ENCODE measurements at places on chromosomes 12 and 14.

GRCh38 chr14:89720741-89721729 is 233.5 kb downstream of the EFCAB11 start:
- DNase-seq = no peak

GRCh38 chr12:24705741-24706358 is 243.1 kb downstream of the BCAT1 start:
- no peak for DNase-seq

DNA sequence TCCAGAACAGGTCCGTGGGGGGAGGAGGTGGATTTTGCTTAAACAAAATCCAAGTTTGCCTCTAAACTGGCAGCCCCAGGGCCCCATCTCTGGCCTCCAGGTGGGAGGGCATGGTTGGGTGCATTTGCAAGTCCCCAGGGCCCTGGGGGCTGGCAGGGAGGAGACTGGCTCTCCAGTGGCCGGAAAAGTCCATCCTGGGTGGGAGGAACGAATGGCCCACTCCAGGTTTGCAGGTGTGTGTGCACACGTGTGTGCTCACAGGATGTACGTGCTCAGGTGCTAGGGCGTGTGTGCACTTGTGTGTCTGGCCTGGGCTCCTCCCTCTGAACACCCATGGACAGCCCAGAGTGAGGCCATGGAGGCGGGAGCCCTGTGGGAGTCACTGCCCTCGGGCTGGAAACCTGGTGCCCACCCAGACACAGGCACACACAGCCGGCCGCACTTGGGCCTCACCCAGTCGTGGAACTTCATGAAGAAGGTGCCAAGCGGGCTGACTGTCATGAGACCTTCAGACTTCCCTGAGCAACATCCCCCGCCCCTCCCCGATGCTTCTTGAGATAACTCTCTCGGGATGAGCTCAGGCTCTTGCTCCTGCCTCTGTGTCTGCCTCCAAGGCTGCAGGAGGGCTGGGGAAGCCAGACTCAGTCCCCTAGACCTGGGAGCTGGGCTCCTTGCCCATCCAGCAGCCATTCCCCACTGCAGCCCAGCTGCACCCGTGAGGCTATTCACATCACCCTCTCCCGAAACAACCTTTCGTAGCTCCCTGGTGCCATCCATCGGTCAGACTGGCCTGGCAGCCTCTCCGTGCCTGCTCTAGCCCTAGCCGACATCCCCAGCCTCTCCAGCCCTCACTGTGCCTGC is 9.4 kb downstream of the AHNAK2 start:
- no peak for DNase-seq

- peak; percentile 85 for DNase-seq
Observed at GRCh38 chr14:73662487-73662943, 17.7 kb downstream of the DNAL1 start.

- DNase-seq = no peak
Observed at GRCh38 chr12:27552235-27552634, 28.2 kb downstream of the PPFIBP1 start.

GRCh38 chr14:29654901-29655550 is 272.6 kb downstream of the PRKD1 start:
- DNase-seq = no peak

DNA sequence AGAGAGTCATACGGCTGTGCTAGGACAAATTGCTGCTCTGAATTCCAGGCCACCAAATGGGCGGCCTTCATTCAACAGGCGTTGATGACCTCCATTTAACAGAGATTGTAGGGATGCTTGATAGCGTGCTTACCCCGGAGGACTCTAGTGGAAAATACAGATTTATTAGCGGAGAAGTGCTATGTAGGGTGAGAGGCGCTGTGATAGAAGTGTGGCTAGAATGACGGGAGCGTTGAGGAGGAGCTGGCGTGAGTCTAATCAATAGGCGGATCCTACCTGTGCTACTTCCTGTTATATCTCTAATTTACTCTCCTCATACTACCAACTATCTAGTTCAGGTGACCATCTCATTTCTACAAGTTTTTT is 668 bp downstream of the MRPS35 start:
- peak; percentile 4 for DNase-seq

- no peak for DNase-seq
Observed at GRCh38 chr12:1047898-1048660, 57.1 kb downstream of the ERC1 start.

DNA sequence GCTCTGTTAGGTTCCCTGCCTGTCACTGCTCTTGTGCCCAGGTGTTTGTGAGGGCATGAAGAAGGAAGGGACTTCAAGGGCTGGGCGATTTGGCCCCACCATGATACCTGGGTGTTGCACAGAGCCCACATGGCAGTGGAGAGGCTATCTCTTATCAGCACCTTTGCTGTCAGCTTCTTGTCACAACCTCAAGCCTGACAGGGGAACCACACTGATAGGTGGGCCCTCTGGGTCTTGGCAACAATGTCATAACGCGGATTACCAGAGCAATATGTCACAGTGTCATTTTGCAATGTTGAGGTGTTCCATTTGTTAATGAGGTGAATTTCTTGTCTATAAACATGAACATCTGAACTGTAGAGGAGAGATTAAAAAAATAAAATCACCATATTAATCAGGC is 22.9 kb upstream of the CACNA1C start:
- DNase-seq = no peak

GRCh38 chr12:27119797-27120196 is 37.4 kb upstream of the C12orf71 start:
- DNase-seq = no peak

- no peak for DNase-seq
Observed at GRCh38 chr14:101464984-101465794, 96.1 kb upstream of the DIO3 start.

- no peak for DNase-seq
Observed at GRCh38 chr12:108365324-108365723, 26.2 kb upstream of the CMKLR1 start.

DNA sequence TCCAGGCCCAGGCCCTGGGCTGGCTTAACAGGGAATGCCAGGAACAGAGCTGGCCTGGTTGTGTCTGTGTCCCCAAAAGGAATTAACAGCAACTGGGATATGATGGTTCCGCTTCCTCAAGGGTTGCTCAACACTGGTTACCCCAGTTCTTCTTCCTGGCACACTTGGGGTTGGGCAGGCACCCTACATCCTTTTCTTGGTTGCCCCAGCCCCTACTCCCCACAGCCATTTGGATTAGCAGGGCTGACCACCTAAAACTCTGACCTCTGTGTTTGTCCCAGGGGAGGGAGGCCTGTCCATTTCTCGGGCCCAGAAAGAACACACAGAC is 30.8 kb downstream of the NCKAP5L start:
- DNase-seq = no peak

GRCh38 chr12:96980991-96981414 is 73.9 kb downstream of the NEDD1 start:
- DNase-seq = peak; percentile 60

- no peak for DNase-seq
Observed at GRCh38 chr12:119369907-119370546, 35.5 kb downstream of the CCDC60 start.

- DNase-seq = no peak
Observed at GRCh38 chr14:76834241-76834661, 8.0 kb downstream of the LRRC74A start.

DNA sequence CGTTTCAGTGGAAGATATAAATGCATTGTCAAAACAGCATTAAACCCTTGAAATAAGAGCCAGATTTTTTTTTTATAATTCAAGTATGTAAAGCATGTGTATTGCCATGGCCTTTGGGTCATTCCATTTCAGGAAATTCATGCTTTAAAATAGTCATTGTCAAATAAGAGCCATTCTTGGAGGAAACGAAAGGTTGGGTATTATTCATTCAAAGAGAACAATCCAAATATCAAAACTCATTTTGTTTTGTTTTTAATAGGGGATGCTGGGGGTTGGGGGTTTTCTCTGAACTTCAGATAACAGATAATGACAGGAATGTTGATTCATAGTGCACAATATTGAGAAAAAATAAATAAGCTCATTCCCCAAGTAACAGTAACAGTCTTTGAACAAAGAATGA is 174.4 kb upstream of the NUDT4 start:
- no peak for DNase-seq

DNA sequence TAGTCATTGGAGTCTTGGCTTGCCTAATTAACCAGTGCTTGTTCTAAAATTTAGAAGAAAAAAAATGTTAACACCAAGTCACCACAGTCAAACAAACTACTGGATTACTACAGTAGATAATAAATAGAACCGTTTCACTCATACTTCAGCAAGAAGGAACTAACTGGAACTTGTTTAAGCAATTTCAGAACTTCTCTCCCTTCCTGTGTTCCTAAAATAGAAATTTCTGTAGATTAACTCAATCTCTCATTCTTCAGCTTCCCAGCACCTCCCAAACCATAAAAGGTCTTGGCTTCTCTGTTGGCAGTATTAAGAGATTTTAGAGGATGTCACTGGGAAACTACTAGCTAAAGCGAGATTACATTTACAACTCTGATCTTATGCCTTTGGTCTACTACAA is 18.6 kb downstream of the GNS start:
- no peak for DNase-seq

DNA sequence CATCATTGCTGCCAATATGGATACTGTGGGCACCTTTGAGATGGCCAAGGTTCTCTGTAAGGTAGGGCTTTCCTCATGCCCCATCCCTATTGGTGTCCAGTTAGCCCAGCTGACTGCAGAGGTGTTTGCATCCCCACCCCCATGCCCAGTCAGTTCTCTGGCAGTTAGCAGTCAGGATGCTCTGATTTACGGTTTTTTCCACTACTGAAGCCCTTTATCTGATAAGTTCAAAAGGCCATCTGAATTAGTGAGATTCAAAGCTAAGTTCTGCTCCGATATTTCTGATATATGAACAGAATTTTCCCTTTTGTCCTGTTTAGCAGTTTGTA is 773 bp downstream of the GMPR2 start:
- no peak for DNase-seq

DNA sequence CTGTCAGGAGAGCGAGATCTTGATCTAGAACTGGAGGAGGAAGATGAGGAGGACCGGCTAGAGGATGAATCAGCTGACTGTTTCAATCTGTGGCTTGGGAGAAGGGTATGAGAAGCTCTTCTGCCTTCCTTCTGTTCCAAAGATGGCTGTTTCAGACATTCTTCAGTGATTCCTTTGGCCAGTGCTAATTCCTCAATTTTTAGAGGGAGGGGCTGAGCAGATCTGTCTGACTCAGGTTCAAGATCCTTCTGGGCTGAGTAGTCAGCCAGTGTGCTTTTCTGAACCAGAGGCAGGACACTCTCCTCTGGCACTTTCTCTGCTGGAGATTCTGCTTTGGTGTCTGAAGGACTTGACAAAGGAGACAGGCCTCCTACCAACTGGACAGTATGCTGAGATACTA is 15.2 kb downstream of the ACIN1 start:
- peak; percentile 46 for DNase-seq

GRCh38 chr12:120689397-120690082 is 2.6 kb downstream of the MLEC start:
- DNase-seq = no peak

DNA sequence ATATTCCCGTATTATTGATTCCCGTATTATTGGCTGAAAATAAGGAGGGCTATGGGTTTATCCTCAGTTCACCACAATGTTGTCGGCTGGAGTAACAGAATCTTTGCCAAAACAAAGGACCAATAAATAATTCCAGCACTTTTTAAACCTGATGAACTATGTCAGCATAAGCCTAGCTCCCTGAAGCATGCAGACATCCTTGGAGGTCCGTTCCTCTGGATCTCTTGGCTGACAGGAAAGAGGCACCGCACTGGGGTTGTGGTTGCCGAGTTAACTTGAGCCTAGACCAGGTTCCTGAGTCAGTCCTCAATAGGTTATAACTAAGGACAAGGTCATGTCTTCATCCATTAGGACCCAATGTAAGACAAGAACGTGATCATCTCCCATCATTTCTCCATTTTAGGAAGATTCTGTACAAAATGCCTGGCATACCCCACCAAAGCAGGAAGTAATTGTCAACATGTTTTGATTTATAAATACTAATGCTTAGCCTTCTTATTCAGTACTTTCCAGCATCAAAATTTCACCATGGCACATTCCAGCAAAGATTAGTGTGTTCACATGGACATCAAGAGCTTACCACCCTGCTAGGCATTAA is 36.6 kb downstream of the NID2 start:
- no peak for DNase-seq

DNA sequence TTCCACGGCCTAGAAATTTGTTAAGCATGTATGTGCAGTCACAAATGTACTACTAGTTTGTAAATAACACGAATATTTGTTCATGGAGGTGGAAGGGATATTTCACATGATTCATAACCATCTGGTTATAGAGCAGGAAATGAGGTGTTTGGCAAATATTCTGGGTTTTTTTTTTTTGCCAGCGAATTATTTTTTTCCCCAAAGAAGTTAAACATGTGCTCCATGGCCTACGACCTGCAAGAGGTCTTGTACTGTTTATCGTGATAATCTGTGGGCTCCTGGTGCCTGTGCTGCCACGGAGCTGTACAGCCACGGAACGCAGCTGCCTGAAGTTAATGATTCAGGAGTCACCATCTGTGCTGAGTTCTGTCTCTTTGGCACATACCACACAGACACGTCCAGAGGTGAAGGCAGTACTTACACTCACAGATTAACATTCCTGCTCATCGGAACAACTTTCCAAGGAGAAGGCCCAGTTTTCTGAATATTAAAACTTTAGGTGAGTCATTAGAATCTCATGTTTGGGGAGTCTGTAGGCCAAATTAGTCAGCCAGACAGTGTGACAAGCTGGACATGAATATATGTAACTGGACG is 156.3 kb downstream of the TMX1 start:
- DNase-seq = peak; percentile 96

DNA sequence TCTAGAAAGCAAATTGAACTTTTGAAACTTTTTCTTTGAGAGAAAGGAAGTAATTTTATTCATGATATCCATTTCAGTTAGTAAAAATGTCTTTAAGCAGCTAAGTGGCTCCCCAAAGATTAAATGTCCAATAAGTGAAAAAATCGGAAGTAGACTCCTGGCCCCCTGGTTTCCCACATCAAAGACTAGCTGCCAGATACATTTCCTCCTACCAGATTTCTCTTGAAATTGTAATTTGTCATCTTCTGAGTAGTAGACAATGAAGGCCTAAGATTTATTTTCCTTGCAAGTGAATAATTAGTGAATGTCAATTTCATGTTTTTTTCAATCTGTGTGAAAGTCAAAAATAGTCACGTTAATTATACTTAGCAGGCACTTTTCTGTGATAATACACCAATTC is 321.9 kb downstream of the SYT1 start:
- no peak for DNase-seq

DNA sequence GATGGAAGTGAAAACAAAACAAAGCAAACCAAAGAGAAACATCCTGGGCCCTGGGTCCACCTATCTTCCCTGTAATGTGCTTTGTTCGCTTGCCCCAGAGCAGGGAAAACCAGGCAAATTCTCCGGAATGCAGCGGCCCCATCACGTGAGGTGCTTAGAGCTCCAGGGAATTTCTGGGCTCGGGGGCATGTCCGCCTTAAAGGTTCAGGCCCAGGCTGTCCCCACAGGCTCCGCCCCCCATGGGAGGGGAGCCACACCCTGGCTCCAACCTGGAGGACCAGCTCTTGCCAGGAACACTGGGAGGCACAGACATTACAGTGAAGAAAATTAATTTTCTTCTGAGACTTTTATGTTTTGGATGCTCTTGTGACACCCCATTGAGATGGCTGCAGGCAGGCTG is 69.9 kb downstream of the RBM19 start:
- DNase-seq = no peak

- DNase-seq = no peak
Observed at GRCh38 chr12:12202747-12203146, 64.1 kb downstream of the LRP6 start.

Data from GM04503 (cell line).